Glomerular endothelial cell (primary cell): ENCODE measurements at places on chromosomes 1 and 21. TPM values are rescaled to one million over a fixed set of nuclear protein-coding genes. Genes with fewer than 3 reads are reported as not detected.

- no peak for DNase-seq
These were observed 22.5 kb downstream of the RHBDL2 start for GRCh38 chr1:38919130-38919529.

GRCh38 chr1:119829625-119830024 lies 18.4 kb upstream of the REG4 start:
- DNase-seq: no peak

GRCh38 chr1:115445090-115445489 lies 107.0 kb upstream of the NGF start:
- no peak for DNase-seq

- DNase-seq: no peak
These were observed 33.9 kb downstream of the PCNT start for GRCh38 chr21:46357684-46358425.

DNA sequence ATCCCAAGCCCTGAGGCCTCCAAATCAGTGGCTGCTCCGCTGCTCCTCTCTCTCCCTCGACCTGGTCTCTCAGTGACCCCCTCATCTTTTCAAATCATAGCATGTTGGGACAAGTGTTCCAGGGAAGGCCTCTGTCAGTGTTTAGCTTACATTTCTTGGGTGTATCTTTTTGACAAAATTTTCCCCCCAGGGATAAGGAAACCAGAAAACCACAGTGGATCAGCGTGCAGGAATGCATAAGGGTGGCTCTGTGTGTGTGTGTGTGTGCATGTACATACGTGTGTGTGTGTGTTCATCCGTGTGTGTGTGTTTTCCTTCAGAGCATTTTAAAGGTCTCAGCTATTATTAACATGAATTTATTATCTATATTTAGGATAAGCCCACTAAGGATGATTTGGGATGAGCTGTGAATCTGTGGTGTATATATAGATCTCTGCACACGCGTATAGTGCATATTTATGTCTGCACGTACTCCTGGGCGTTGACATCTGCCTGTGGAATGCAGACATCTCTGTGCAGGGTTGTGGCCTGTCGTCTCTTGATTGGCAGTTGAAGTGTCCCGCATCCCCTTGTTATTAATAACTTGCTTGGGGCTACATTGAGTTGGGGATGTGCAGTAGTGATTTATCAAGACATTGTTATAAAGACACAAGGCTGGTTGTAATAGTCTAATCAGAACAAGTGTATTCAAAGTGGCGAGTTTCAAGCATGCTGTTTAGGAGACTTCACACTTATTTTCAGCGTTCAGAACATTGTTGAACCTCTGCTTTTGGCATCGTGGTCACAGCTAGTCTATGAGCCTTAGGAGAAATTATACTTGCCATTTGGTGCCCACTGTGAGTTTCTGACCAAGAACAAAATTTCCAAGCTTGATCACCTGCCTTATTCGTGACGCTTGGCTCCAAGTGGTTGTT lies 55.6 kb downstream of the GALNT2 start:
- DNase-seq: no peak

DNA sequence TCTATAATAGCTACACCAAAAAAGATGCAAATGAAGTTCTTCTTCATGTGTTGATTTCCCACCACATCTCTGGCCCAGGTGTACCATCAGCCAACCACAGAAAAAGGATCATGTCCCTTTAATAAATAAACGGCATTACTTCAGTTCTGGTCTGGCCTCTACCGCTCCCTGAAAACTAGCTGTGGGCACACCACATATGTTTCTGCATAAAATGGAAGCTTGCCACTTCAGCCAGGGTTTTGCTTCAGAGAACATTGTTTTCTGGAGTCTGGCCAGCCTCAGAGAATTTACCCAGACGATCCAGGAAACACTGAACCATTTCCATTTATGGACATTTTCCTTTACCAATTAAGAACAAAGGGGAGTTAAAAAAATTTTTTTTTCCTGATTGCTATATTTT lies 5.8 kb upstream of the LAMC2 start:
- DNase-seq: peak; percentile 87

DNA sequence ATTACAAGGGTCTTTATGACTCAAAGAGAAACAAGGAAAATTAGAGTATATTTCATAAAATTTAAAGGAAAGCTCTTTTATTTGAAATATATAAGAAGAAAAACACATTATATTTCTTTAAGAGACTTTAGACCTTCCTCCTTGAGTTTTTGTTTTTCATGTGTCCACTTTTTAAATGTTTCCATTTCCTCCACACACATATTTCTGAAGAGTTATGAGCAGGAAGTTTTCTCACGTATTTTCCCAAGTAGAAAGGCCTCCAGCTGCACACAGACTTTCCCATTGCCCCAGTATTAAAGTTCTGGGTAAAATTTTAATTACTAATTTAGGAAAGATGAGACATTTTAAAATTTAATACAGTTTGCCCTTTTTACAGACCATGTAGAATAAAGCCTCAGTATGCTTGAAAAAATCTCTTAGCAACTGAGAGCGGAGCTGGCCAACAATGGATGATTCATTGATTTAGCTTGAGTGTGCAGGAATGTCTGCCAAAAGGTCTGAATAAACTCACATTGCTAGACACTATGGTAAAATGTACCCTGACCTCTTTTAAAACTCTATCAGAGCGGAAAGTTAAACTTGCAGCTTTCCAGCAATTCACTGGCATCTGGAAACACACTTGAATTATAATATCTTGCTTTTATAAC lies 57.9 kb downstream of the DDAH1 start:
- peak; percentile 95 for DNase-seq

The CFAP57 gene
- total RNA-seq: 0.23 and 0.29 TPM in 2 replicates

GRCh38 chr1:36320291-36320761 lies 3.1 kb downstream of the EVA1B start:
- DNase-seq: no peak

The KRTAP11-1 gene
- not detected in 2 replicates for total RNA-seq

DNA sequence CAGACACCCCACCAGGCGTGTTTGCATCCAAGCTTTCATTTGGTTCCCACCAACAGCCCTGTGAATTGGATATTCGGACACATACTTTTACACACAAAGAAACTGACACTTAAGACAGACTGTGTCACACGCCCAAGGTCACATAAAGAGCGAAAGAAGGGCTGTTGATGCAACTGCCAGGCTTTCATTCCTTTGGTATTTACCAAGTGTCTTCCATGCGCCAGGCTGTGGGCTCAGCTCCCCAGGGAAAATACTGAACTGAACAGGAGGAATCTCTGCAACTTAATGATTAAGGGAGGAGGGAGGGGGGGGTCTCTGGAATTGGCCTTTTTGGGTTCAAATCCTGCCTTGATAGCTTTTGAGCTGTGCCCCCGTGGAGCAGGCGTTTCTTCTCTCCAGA lies 122.8 kb downstream of the ACTL8 start:
- no peak for DNase-seq

DNA sequence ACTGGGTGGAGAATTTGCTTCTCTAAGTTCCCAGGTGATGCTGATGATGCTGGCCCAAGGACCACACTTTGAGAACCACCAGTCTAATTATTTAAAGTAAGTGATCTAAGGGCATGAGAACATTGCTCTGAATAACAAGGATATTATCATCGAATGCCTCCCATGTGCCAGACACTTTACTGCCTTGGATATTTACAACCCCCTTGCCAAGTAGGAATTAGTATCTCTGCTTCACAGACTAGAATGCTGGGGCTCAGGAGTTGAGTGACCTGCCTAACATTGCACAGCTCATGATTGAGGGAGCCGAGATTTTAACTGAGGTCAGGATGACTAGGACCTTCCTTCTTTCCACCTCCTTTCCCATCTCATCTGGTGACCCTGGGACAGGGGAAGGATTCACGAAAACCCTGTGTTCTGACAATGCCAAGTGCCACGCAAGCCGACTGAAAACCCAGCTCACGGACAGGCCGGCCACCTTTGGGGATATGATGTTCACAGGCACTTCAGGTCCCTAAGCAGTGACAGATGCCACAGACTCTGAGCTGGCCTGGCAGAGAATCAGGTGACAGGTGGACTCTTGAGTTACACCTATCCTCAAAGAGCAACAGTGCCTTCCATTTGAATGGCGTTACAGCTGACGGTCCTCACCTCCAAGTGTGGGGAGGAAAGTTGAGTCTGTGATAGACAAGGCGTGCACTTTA lies 230.7 kb downstream of the TOMM20 start:
- DNase-seq: no peak

- DNase-seq: no peak
These were observed 28.2 kb downstream of the UBE2G2 start for GRCh38 chr21:44773291-44773932.

DNA sequence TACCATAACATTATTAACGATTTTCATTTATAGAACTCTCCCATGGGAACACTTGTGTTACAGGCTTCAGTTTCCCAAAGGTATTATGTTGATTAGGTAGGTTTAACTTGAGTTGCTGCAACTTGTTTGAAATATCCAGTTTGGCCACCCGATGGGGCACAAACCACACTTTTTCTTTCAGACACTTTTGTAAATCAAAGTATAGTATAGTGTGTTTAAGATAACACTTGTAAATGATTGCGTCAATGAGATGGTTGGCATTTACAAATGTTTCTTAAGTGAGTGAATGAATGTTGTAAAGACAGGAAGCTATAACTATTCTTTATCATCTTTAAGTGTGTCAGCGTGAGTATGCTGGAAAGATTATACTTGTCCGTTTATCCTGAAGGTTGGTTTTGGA lies 4.3 kb downstream of the XPR1 start:
- DNase-seq: no peak

The CLEC20A gene
- not detected in 2 replicates for total RNA-seq

The CELA2A gene
- not detected in 2 replicates for total RNA-seq

GRCh38 chr1:15168479-15168878 lies 14.9 kb downstream of the TMEM51 start:
- DNase-seq: peak; percentile 54

The KLHDC7A gene
- total RNA-seq: 0.15 TPM in 1 of 2 replicates, not detected in the other

The MYBPH gene
- not detected in 2 replicates for total RNA-seq

DNA sequence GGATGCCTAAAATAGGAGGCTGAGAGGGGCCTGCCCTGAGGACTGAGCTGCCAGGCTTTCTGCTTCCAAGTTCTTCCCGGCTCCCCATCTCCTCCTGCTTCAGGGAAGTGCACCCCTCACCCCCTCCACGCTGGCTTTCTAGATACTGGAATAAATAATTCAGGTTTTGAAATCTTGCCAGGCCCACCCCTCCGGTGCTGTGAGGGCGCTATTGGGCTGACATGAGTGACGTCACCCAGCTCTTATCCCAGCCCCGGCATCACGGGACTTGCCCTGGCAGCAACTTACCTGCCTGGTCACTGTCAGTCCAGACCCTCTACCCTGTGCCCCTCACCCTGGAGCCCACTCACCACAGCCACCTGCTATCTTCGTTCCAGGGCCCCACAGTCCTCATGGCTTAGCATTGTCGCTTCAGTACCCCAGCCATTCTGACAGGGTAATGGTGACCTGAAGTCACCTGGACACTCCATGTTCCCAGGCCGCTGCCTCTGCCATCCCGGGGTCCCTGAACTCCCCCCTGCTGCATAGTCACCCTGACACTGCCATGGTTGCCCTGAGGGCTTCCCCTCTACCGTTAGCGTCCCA lies 819 bp upstream of the GPR3 start:
- DNase-seq: no peak

GRCh38 chr1:7561331-7561921 lies 209.7 kb upstream of the VAMP3 start:
- DNase-seq: no peak

DNA sequence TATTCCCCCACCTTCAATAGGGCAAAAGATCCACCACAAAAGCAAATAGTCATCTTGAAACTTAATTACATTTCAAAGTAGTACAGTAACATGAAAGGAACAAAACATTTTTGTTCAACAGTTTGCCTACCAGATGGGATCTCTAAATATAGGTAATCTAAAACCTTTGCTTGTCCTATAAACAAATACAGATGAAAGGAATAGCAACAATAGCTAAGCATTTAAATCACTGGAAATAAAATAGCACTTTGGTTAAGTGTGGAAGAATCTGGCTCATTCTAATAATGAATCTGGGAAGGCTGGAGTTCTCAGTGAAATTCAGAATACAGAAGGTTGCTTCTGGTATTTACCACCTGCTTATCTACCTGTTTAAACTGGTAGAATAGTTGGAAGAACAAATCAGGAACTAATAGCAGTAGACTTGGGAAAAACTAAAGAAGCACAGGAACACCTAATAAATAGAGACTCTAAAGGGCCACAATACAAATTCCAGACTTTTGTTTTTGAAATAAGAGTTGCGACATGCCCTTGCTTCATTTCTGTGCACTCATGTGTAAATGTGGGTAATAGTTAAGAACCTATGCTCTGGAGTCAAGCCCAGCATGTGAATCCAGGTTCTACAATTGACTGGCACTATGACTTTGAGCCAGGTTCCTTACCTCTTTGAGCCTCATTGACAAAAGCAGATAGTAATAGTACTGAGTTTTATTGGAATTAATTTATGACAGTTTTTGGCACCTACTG lies 2.3 kb upstream of the LYPLAL1 start:
- DNase-seq: no peak

DNA sequence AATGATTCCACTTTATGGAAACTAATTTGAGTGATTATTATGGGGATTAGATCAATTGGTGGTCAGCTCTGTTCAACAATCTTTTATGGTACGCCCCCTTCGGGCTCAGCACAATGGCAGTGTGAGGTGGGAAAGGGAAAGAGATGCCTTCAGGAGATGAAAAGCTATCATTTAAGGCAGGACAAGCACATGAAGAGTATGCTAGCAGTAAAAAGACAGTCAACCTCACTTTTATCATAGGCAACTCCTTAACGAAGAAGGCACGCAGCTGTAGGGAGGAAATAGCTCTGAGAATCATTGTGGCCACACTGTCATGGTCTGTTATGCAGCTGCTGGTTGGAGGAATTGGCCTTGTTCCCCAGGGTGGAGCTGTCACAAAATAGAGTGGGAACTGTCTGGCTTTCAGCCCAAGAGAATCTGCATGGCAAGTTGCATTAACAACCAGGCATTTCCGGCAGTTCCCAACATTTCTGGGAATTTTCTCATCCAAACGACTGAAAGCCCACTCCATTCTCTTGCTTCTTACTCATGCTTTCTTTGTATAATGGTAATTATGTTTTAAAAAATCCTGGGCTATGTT lies 54.4 kb upstream of the BCL10 start:
- DNase-seq: peak; percentile 97

The KCNA10 gene
- not detected in 2 replicates for total RNA-seq

DNA sequence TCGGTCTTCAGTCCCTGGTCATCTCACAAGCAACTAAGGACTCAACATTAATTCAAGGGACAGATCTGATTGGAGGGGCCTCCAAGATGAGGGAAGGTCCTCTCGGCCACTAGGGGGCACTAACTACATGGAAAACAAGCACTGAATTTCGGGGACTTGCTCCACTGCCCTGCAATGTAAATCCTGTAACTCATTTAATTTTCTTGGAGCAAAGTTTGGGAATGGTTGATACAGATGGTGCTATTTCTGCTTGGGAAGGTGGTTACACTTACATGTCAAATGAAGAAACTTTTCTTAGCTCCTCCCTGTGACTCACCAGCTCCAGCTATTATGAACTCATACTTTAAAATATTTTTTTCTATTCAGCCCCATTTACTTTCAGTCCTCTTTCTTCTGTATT lies 97.4 kb upstream of the KCNJ15 start:
- DNase-seq: no peak

The SLC2A5 gene
- 0.18 TPM in 1 of 2 replicates, not detected in the other for total RNA-seq

The C1orf105 gene
- not detected in 2 replicates for total RNA-seq

GRCh38 chr1:221907166-221907932 lies 165.5 kb upstream of the DUSP10 start:
- no peak for DNase-seq

The PEX11B gene
- 30.0 and 32.7 TPM in 2 replicates for total RNA-seq

The LMX1A gene
- not detected in 2 replicates for total RNA-seq

GRCh38 chr1:109732390-109732881 lies 8.4 kb downstream of the GSTM3 start:
- no peak for DNase-seq
